AG04450 (cell line): ENCODE measurements at places on chromosomes 2 and 18. TPM values are rescaled to one million over a fixed set of nuclear protein-coding genes. Genes with fewer than 3 reads are reported as not detected.
A peak's percentile ranks its signal among the peaks of the same experiment; 100 is the strongest.

DNA sequence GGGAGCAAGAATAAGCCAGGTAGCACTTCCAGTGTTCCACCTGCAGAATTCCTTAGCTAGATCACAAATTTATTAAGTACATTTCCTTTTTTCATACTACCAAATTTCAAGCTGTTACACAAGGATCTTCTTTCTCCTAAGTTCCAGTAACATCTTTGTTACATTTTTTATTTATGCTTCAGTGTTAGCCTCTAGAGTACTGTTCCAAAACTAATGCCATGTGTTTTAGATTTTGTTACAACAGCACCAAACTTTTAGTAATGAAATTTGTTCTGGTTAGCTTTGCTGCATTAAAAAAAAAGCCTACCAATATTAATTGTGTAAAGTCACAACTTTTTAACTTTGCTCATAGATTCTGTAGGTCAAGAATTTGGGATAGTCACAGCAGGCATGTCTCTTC lies 161.1 kb downstream of the CAMKMT start:
- DNase-seq, result no peak

- DNase-seq, result no peak
These were observed 166.1 kb upstream of the ZNF521 start for GRCh38 chr18:25517881-25518715.

Gene FIGN
- 2.1 and 2.2 TPM in 2 replicates for polyA plus RNA-seq

DNA sequence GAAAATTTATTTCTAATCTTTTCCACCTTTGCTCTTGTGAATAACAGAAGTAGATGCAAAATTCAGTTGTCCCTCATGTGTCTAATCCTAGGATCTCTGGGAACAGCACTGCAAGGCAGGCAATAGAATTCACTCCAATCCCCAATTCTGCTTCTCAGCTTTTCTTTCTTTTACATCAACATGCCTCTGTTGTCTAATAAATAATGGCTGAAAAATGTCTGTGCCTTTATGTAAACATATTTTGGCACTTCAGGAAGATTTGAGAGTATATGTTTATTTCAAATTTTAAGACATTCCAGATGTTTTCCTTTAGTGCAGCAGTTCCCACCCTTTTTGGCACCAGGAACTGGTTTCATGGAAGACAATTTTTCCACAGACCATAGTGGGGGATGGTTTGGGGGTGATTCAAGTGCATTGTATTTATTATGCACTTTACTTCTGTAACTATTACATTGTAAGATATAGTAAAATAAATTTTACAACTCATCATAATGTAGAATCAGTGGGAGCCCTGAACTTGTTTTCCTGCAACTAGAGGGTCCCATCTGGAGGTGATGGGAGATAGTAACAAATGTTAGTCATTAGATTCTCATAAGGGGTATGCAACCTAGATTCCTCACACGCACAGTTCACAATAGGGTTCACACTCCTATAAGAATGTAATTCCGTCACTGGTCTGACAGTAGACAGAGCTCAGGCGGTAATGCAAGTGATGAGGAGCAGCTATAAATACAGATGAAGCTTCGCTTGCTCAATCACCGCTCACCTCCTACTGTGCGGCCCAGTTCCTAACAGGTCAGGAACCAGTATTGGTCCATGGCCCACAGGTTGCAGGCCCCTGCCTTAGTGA lies 590.3 kb upstream of the CNTNAP5 start:
- DNase-seq, result no peak

- peak; percentile 93 for DNase-seq
These were observed 302.7 kb upstream of the TNP1 start for GRCh38 chr2:217162533-217162932.

Gene KRCC1
- polyA plus RNA-seq, result 26.7 and 42.6 TPM in 2 replicates

DNA sequence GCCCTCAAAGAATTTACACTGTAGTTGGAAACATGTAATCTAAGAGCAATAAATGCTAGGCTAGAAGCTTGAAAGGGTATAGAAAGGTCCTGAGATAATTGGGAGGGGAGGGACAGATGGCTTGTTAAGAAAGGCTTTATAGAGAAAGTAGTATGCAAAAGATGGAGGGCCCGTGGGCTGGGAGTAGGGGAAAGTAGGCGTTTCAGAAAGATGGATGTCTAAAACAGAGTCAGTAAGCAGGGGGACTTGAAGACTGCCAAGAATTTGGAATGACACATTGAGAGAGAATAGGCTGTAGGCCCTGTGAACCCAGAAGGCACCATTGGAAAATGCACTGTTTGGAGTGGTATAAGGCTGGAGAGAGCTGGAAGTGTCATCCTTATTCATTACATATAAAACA lies 822 bp downstream of the PSMG2 start:
- DNase-seq, result no peak

DNA sequence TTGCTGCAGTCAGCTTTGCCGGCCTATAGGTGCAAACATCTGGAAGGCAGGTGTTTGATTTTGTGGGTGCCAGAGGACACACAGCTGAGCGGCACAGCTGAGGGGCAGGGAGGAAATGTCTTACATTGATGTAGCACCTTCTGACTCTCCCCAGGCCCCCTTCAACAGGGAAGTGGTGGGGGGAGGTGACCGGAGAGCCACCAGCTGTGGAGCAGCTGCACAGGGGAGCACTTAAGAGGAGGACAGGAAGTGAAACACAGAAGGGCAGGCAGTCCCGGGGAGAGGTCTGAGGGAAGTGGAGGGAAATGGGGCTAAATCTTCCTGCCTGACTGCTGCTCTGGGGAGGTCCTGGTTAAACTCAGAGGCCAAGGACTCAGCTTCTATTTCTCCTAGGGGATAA lies 409.1 kb downstream of the TNS1 start:
- no peak for DNase-seq

Gene COL3A1
- 1,314 and 1,396 TPM in 2 replicates for polyA plus RNA-seq

GRCh38 chr2:8115456-8115855 lies 566.4 kb upstream of the ID2 start:
- DNase-seq, result no peak

Gene CTNNA2
- not detected in 2 replicates for polyA plus RNA-seq

GRCh38 chr2:37982147-37982582 lies 57.1 kb downstream of the RMDN2 start:
- no peak for DNase-seq

GRCh38 chr2:180734382-180734781 lies 246.0 kb upstream of the UBE2E3 start:
- no peak for DNase-seq

GRCh38 chr2:45169339-45170190 lies 160.3 kb upstream of the SIX2 start:
- no peak for DNase-seq
